Sciatic nerve (tissue), 2 donors: ENCODE measurements at places on chromosomes 11 and 22.

DNA sequence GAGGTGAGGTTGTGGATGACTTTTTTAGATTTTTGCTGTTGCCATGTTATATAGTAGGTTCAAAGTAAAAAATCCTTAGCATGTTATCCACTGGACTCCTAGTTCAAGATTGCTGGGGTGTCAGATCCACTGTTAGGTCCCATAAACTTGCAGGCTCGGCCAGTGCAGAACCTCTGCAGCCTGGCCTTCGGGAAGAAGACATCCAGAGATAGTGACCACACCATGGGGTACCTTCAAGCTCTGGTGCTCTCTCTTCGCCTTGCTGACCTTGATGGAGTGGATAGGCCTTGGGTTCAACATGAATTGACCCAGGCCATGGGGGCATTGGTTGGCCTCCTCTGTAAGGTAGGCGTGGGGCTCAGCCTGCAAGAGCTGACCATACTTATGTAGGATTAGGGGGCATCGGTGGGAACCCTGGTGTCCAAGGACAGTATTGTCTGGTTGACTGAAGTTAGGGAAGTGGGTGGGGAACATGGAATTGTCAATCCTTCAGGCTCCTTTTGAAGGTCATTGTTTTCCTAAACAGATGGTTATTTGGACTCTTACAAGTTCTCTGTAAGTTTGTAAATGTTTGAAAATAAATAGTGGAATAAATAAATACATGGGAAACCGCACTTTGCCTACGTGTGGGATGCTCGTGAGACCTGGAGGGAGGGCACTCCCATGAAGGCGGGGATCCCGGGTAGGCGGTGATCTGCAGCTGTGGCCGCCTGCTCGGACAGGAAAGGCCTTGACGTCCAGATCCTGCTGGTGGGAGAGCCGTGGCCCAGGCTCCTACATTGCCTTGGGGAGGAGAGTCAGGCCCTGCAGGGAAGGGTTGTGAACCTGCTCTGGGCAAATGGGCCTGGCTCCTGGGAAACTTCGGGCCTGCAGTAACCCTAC lies 37.1 kb downstream of the BCR start:
- no peak for DNase-seq

DNA sequence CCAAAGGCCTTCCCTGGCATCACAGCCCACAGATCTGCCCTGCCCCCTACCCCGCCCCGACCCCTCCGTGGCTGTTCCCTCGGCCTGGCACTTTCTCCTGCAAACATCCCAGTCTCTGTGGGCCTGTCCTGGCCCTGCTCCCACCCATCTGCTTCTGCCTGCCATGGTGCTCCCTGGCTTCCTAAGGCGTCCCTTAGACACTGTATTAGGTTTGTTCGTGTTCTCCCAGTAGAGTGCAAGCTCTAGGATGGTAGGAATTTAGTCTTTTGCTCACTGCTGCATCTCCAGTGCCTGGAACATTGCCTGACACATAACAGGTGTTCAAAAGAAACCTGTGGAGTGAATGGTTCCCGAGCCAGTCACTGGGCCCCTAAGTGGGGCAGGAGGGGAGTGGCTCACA lies 69.6 kb upstream of the PITPNB start:
- DNase-seq: no peak

- DNase-seq: no peak
These were observed 66.4 kb downstream of the ARHGAP8 start for GRCh38 chr22:44818727-44819126.

- DNase-seq: no peak
These were observed 34.3 kb downstream of the TOM1 start for GRCh38 chr22:35334004-35334403.
